DMS153 (cell line): ENCODE measurements at places on chromosomes 3 and 15.
A peak's percentile ranks its signal among the peaks of the same experiment; 100 is the strongest.

DNA sequence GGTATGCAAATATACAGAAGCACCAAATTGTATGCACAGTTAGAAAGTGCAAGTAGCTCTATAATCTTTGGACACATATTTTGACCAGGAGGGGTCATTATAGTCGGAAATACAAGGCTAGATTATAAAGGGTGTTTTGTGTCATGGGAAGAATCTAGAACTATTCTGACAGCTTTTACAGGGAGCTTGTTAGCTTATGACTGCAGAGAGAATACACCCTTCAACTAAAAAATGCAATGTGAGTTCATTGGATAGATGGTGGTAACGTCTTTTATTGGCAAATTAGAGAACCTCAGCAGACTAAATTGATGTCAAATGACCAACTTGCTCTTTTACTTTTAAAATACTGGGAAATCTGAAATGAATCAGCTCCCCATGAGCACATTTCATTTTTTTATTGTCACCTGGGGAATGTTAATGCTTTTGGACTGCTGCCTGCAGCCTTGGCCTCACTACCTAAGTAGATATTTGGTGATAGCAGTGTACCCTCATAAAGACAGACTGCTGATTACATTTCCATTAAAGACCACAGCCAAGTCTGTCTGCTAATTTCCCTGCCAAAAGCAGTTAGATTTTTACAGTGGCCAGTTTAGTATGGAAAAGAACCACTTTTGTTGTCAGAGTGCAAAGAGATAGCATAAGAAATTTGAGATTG, 515.9 kb upstream of the DPPA4 start:
- no peak for DNase-seq

- DNase-seq, result no peak
Measured at GRCh38 chr3:143865302-143865701, 17.0 kb upstream of the SLC9A9 start.

DNA sequence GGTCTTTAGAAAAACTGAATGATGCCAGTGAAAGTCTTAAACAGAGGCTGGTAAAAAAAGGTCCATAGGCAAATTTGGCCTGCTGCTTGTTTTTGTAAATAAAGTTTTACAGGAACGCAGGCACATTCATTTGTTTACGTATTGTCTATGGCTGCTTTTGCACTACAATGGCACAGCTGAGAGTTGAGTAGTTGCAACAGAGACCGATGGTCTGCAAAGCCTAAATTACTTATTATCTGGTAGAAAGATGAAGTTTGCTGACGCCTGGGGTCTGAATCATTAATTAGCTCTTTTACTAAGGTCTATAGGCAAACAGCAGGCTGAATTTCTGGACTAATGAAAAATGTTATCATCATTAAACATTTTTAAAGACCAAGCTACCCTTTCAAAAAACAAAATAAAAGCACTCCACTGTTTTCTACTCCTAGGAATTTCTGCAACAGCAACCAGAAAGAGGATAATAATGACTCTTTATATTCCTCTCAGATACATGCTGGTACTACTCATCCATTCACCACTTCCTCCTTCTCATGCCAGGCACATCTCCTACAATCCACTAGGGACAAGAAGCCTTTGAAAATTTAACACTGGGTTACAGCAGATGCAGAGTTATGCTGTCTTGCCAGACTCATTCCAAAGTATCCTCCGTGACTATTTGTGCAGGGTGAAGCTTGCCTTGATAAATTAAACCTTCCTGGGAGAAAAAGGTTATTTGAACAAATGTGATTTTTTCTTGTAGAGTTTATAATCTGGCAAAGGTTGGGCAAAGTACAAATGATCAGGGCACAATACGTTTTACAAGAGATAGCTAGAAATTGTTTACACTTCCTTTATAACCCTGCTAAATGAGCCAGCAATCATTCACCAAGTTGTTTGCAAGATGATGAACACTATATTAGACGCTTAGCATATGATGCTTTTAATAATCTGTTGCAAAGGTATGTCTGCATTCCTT, 6.0 kb downstream of the GATM start:
- no peak for DNase-seq

DNA sequence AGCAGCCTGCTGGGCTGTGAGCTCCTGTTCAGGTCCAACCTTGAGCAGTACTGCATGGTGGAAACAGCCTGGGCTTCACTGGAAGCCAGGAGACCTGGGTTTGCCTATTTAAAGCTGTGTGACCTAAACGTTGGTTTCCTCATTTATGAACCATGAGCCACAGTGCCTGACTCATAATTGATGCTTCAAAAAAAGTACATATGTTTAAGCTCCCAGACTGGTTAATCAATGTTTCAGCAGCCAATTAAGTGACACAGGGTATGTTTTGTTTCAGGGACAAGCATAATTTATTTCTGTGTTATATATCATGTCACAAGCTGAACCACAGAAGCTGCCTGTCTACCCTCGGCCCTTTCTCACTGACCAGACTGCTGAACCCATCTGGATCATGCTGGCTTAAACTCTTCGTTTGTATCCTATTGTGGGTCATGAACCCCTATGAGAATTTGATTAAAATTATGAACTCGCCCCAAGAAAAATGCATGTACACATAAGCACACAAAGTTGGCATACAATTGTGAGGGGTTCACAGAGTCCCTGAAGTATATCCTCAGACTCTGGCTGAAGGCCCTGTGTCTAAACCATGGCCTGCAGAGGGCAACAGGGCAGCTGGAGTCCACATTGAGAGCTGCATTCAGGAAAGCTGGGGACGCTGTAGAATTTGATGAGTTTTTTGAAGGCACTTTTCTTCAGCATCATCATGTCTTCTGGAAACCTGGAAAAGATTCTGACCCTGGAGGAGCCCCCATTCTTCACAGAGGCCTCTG, 23.7 kb downstream of the HDC start:
- no peak for DNase-seq

DNA sequence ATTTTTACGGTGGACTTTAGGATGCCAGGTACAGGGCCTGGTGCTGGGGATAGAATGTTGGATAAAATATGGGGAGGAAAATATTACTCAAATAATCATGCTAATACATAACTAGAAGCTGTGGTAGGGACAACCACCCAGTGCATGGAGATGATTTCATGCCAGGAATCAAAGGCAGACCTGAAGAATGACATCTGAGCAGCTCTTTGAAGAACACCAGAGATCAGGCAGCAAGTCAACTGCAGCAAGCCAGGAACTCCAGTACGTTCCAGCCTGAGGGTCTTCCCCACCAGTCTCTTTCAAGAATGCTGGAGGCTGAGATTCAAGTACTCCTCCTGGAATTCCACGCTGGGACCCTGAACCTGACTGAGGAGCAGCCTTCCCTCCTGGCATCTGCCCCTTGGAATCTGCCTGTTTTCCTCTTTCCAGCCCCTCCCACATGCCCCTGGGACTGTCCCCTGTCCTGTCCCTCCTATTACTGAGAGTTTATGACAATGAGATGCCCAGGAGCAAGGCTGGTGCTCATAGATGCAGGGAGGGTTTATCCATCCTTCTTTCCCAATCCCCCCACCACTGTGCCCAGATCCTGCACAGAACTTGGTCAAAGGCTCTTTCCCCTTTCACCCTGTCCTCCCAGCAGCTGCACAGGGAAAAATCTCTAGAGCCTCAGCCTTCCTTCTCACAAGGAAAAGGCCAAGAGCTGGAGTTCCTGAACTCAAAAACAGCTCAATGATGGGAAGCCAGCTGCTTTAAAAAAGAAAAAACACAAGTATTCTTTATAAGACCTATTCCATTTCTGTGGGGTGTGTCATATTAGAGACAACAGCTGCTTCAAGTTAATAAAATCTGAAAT, 68.0 kb downstream of the PDZRN3 start:
- DNase-seq, result no peak

- DNase-seq, result peak; percentile 63
Measured at GRCh38 chr3:22089284-22089683, 338.3 kb upstream of the ZNF385D start.

GRCh38 chr15:69035205-69035917, 20.9 kb downstream of the NOX5 start:
- no peak for DNase-seq

DNA sequence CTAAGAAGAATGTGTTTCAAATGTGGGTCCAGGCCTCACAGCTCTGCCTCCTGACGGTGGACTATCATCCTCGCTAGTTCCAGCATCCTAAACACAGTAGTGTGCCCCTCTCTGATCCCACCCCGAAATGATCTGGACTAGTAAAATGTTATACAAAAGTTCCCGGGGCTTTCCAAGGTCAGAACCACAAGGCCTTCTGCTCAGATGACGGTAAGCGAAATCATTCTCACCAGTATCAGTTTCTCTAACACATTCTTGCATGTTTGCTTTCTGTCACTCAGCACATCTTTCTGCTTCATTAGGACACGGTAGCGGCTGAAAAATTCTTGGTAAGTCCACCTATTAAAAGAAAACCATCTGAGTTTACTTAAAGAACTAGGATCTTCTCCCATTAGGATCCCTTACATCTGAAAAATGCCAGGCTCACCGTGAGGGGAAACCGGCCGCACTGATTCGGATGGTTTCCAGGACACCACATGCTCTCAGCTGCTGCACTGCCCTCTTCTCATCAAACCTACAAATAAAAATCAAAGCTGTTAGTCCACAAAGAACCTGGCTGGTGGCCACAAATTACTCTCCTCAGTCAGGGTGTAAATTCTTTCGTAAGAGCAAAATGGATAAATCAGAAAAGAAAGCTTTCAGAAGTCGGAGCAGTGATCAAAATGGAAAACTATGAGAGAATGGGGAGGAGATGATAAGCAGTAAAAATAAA, 83.9 kb upstream of the MYO5C start:
- no peak for DNase-seq

GRCh38 chr15:97661796-97662195, 298.7 kb upstream of the ARRDC4 start:
- DNase-seq, result no peak

DNA sequence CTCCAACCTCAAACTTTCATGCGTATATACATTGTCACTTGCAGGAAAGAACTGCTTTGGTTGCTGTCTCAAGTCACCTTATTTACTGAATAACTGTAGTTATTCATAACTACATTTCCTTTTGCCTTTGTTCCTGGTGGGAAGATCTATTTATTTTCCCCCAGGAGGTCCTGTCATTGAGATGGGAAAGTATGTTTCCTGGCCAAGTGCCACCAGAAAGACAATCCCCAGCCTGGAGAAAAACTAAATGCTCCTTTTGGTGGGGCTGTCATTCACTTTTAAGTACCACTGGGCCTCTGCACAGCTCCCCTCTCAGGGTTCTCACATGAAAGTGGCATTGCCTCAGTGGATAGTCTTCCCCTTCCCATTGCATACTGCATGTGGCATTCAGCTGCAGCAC, 59.8 kb downstream of the LRRC3B start:
- DNase-seq, result no peak

GRCh38 chr3:66224220-66224619, 3.4 kb downstream of the SLC25A26 start:
- DNase-seq, result no peak

GRCh38 chr3:101128001-101128400, 134.8 kb upstream of the ABI3BP start:
- no peak for DNase-seq

DNA sequence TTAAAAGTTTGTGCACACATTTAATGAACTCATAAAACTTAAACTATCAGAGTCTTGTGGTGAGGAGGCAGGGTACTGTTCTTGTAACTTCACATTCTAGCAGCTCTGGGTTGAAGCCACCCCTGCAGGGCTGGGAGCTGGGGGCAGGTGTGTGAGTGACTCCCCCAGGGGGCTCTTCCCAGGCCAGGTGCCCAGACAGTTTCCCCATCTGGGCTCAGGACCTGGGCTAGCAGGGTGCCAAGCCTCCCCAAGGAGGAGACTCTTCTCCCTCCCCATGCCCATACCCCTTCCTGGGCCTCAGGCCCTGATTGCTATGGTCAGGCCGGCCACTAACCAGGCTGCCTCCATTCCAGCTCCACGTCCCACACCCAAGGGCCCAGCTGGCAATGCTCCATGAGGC, 22.0 kb upstream of the CHCHD6 start:
- DNase-seq, result no peak
